ENCODE measurements at places on chromosomes 7 and 10.

DNA sequence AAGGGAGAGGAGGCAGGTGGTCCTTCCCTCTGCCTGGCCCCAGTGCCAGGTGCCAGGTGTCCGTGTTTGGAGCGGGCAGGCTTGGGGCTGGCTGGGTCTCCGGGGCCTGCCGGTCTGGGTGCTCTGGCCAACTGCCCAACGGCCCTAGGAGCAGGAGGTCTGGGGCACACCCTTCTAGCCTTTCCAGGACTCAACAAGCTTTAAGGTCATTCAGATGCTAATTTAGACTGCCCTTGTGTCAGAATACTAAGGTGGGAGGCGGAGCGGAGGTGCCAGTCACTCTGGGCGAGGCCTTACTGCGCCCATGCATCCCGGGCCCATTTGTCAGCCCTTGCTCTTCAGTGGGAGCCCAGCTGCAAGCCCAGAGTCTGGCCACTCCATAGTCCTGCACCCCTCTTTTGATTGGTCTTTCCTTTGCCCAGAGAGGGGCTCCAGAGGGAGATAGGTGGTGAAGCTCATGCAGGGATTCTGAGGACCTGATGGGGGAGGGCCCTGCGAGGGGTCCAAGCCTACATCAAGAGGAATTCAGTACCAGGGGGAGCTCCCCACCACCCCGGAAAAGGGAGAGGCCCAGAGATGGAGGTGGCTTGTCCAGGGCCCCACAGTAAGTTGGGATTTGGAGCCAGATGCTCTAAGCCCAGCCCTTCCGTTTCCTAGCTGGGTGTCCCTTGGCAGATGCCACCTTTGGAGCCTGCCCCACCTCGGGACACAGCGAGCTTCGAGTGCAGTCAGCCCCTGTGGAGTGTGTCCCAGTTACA lies 1.3 kb downstream of the PGAM2 start:
- H3K27ac ChIP-seq = no peak overlapping the region
- H3K27me3 ChIP-seq = no peaks in the 10 kb centered on the region
- H3K4me3 ChIP-seq = no peak overlapping the region
- H3K4me1 ChIP-seq = peaks cover 13% of the 10 kb centered on the region
- DNase-seq = peak; percentile 34

DNA sequence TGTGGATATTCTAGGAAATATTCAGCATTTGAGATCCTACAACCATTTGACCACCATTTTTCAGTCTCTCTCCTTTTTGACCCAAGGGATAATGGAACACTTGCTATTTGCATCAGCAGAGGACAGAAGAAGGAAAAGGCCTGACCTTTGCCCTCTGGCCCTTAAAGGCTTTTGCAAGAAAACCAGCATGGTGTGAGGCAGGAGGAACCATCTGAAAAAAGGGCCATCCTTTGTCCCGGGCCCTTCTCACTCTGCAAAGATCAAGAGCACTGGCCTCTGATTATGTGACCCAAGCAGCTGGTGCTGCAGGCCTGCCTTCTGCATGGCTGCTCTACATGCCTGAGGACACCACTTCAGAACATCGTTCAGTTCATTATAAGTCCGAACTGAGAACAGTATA lies 133.3 kb upstream of the STK17A start:
- no peak overlapping the region for H3K27ac ChIP-seq
- peaks cover 11% of the 10 kb centered on the region for H3K27me3 ChIP-seq

- H3K4me3 ChIP-seq = no peak overlapping the region
- H3K27ac ChIP-seq = peak overlapping the region; percentile 46
- DNase-seq = no peak
Observed at GRCh38 chr10:79046741-79047583, 21.8 kb upstream of the ZMIZ1 start.

- H3K27ac ChIP-seq = no peak overlapping the region
- no peaks in the 10 kb centered on the region for H3K36me3 ChIP-seq
- no peak overlapping the region for H3K4me3 ChIP-seq
Observed at GRCh38 chr7:94295850-94296249, 98.8 kb upstream of the COL1A2 start.

DNA sequence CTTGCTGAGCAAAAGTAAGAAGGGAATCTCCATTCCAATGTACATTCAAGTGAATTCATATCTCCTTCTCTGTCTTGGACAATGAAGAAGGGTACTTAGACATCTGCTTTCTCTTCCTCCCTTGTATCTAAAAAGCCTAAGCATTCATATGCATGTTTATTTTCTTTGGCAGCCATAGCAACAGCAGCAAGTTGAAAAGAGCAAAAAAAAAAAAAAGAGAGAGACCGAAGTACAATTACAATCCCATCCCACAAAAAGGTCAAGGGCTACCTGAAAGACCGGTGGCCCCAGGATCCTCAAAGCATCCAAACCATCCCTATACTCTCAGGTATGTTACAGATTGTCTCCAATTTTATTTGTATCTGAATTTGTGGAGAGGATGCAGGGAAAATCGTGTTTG lies 4.1 kb downstream of the OR2F1 start:
- DNase-seq = no peak
- no peaks in the 10 kb centered on the region for H3K36me3 ChIP-seq
- H3K4me1 ChIP-seq = no peaks in the 10 kb centered on the region
- no peak overlapping the region for H3K4me3 ChIP-seq
- peaks cover 32% of the 10 kb centered on the region for H3K27me3 ChIP-seq

DNA sequence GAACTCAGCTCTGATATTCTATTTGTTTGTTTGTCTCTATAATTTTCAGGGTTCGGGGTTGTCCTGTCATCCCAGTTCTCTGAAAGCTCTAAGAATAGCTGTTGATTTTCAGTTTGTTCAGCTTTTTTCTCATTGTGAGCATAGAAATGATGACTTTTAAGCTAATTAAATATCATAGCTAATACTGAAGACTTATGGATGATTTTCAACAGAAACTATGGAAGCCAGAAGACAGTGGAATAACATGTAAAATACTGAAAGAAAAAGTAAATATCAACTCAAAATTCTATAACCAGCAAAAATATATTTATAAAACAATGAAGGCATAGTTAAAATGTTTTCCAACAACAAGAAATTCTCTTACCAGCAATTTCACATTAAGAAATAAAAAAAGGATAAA lies 96.4 kb upstream of the ETV1 start:
- no peaks in the 10 kb centered on the region for H3K27me3 ChIP-seq
- H3K4me1 ChIP-seq = no peaks in the 10 kb centered on the region
- no peak for DNase-seq
- no peak overlapping the region for H3K4me3 ChIP-seq

- H3K4me3 ChIP-seq = no peak overlapping the region
- H3K4me1 ChIP-seq = no peaks in the 10 kb centered on the region
- H3K27ac ChIP-seq = no peak overlapping the region
- H3K36me3 ChIP-seq = no peaks in the 10 kb centered on the region
- DNase-seq = no peak
Observed at GRCh38 chr10:64271983-64272382, 750.8 kb downstream of the REEP3 start.

DNA sequence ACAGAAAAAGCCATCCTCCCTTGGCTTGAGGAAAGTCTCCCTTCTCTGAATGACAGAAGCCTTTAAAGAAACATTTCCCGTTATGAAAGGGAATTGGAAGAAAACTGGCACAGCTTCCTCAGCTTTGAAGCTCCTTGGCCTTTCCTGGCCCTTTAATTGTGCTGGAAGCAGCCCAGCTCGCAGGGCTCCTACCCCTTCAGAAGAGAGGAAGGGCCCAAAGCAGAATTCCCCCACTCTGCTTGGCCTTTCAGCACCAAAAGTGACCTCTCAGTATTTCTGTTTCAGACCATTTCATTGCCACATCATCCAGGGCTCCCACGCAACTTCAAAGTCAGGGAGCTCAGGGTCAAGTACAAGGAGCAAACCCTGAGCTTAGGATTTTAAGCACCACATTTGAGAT lies 4.2 kb downstream of the AFAP1L2 start:
- H3K36me3 ChIP-seq = no peaks in the 10 kb centered on the region
- H3K27me3 ChIP-seq = peaks cover 50% of the 10 kb centered on the region
- peaks cover 7% of the 10 kb centered on the region for H3K4me1 ChIP-seq

GRCh38 chr7:151679071-151679708 lies 159.5 kb upstream of the RHEB start:
- H3K27ac ChIP-seq = no peak overlapping the region
- peaks cover 25% of the 10 kb centered on the region for H3K4me1 ChIP-seq
- no peaks in the 10 kb centered on the region for H3K27me3 ChIP-seq
- no peaks in the 10 kb centered on the region for H3K36me3 ChIP-seq
- no peak overlapping the region for H3K4me3 ChIP-seq
- no peak for DNase-seq

DNA sequence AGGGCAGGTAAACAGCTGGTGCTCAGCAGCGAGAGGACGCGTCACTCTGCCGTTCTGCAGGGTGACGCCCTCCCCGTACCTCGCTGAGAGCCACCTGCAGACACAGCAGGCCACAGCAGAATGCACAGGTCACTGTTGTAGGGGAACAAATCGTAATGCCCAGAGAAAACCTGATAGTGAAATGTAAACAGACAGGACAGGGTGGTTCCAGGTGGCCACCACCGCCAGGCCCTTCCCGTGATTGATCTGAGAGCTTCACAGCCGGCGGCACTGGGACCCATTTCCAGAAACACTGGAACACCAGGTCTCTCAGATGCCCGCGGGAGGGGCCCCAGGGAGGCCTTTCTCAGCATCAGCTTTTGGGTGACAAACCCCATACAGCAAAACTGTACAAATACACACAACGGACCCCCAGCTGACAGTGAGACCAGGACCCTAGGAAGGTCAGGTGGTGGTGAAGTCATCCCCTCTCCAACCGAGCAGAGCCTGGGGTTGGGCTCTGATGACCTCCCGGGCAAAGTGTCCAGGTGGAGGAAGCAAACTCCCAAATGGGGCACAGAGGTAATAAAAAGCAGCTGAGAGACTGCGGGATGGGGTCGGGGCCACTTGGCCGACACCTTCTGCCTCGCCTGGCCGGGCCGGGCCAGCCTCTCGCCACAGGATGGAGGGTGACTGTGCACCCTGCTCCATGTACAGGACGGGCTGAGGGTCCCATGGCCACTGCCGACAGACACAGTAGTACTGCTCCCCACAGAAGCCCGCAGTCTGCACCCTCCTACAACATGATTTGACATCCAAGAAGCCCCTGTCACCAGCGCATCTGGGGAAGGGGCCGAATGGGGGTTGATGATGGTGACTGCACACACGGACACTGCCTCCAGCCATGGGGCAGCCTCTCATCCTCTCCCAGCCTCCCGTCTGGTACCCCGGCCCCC lies 4.6 kb downstream of the BHLHA15 start:
- no peaks in the 10 kb centered on the region for H3K27me3 ChIP-seq
- H3K36me3 ChIP-seq = no peaks in the 10 kb centered on the region
- H3K4me1 ChIP-seq = peaks cover 11% of the 10 kb centered on the region
- no peak overlapping the region for H3K4me3 ChIP-seq
- DNase-seq = no peak

DNA sequence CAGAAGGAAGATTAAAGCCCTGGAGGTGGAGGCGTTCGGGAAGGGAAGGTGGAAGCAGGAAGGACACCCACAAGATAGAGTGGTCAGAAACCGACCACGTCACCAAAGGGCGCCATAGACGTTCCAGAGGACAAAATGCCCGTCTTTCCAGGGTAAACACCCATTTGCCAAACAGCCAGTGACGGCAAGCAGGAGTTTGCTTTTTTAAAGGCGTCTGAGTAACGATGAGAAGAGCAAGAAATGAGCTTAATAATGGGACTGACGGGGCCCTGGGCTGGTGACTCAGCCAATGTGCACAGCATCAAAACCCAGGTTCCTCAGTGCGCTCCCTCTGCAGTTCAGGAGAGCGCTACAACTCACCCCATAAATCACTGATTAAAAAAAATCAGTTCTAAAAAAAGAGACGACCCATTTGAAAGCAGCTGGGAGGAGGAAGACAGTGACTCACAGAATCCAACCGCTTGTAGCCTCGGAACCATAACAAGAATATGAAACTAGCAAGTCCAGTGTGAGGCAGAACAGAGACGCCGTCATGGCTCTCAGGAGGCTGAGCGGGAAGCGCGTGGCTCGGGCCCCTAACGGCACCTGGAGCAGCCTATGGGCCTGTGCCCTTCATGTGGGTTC lies 5.9 kb downstream of the DIP2C start:
- no peak overlapping the region for H3K4me3 ChIP-seq
- H3K4me1 ChIP-seq = no peaks in the 10 kb centered on the region
- H3K27ac ChIP-seq = no peak overlapping the region
- DNase-seq = no peak
- H3K27me3 ChIP-seq = peaks cover 29% of the 10 kb centered on the region

DNA sequence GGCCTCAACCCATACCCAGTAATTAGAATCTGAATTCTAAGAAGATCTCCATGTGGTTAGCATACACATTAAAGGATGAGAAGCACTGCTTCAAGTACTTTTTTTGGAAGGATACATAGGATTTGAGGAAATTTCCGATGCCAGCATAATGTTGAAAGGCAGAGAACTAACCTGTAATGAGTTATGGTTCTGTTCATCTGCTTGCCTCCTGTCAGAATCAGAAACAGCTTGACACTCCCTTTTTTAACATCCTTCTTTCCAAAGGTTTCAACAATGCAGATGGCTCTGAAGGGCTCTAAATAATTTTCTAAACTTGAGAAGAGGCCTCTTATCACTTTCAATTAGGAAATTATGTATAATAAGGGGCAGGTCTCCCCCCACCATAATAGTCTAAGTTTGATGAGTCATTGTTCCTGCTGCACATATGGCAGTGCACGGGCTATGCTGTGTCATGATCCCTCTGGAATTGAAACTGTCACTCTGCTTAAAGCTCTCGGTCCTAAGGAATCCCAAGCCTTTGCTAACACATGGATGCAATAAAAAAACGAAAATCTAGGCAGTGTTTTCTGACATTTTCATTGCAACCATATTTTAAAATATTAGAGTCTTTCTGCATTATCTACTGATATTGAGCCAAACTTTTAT lies 291.2 kb upstream of the FZD1 start:
- H3K27me3 ChIP-seq = no peaks in the 10 kb centered on the region
- H3K36me3 ChIP-seq = peaks cover 4% of the 10 kb centered on the region
- no peak for DNase-seq
- H3K4me3 ChIP-seq = no peak overlapping the region
- no peaks in the 10 kb centered on the region for H3K4me1 ChIP-seq
- H3K27ac ChIP-seq = no peak overlapping the region

DNA sequence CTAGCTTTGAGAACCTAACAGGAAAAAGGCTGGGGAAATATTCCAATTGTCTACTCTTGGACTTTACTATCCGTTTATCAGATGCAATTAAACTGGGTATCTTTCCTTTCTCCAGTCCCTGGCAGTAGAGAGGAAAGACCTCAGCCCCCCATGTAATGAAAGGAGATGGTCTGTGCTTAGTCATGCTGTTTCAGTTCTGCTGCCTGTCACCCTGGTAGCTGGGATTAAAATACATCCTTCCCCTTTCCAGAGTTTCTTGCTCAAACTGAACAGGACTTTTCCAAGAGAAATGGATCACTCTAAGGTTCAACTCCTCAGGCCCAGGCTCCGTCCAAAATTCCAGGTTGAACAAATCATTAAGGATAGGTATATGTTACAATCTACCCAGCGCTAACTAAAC lies 202.9 kb downstream of the PTEN start:
- H3K36me3 ChIP-seq = peaks cover 5% of the 10 kb centered on the region
- peaks cover 14% of the 10 kb centered on the region for H3K27me3 ChIP-seq
- peak overlapping the region; percentile 29 for H3K27ac ChIP-seq
- H3K4me3 ChIP-seq = peak overlapping the region; percentile 44

- peak overlapping the region; percentile 89 for H3K27ac ChIP-seq
- H3K36me3 ChIP-seq = peaks cover 32% of the 10 kb centered on the region
- H3K4me1 ChIP-seq = peaks cover 34% of the 10 kb centered on the region
- H3K27me3 ChIP-seq = no peaks in the 10 kb centered on the region
- H3K4me3 ChIP-seq = peak overlapping the region; percentile 70
Observed at GRCh38 chr7:70775570-70776156, 356.3 kb upstream of the GALNT17 start.

Data from natural killer cell treated with Interleukin-12 subunit alpha and Interleukin-12 subunit beta and Interleukin-15 and Interleukin-18, amount 100 ng/mL, for 72 hours (primary cell).